ENCODE measurements at places on chromosomes 11 and 22. TPM values are rescaled to one million over a fixed set of nuclear protein-coding genes. Genes with fewer than 3 reads are reported as not detected.

The ASCL3 gene
- polyA plus RNA-seq, result 0.25 TPM

The CSF2RB gene
- 2.2 TPM for polyA plus RNA-seq

The MAP6 gene
- polyA plus RNA-seq, result 11.6 TPM

The MMP10 gene
- polyA plus RNA-seq, result not detected

The OR4C5 gene
- polyA plus RNA-seq, result not detected

The CFAP300 gene
- 7.3 TPM for polyA plus RNA-seq

The EIF3F gene
- polyA plus RNA-seq, result 322 TPM

The LRRC74B gene
- polyA plus RNA-seq, result 0.16 TPM

The MAPK8IP1 gene
- polyA plus RNA-seq, result 9.3 TPM

The MRGPRE gene
- polyA plus RNA-seq, result not detected

The RIMBP3C gene
- polyA plus RNA-seq, result 0.32 TPM

The DDTL gene
- 7.5 TPM for polyA plus RNA-seq

The SHISA8 gene
- polyA plus RNA-seq, result 1.9 TPM

The BTBD18 gene
- polyA plus RNA-seq, result 0.33 TPM

The GAS2 gene
- polyA plus RNA-seq, result 11.6 TPM
